ENCODE measurements at places on chromosomes 4 and X.
A peak's percentile ranks its signal among the peaks of the same experiment; 100 is the strongest.

DNA sequence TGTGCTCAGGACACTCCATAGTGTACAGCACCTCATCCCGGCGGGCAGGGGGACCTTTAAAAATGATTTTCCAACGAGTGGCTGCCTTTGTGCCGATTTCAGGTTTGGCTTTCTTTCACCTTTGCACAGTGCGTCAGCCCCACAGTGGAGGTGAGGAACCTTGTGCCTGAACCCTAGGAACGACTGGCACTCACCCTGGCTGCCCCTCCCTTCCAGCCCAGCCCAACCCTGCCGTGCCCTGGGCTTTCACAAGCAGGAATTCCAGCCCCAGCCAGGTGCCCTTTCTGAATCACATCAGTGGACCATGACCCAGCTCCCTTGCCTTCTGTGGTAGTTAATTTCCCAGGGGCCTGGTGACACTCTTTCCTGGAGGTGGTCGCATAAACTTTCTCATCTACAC, 1.3 kb downstream of the TMEM164 start:
- no peak for DNase-seq

DNA sequence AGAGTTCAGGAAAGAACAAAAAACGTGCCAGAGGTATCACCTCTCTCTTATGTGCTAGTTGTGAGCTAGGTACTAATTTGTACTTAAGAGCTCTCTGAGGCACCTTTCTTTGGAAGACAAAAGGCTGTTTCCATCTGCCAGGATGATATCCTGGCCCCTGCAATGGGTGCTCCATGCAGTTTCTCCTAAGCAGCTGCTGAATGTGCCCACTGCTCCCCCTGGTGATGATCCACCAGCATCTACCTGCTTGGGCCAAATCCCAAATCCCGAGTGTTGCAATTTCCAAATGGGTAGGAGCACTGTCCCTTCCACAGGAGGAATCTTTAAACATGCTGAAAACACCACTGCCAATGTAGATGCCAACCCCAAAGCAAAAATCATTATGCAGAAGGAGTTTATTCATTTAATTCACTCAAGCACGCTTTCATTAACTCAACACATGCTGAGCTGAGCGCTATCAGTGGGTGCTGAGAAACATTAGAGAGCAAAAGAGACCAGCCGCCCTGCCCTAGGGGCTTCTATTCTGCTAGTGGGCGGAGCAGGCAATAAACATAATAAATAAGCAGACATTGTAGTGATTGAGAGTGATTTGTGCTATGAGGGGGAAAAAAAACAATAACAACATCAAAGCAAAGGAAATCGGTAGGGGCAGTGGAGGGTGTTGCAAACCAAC, 69.6 kb upstream of the C4orf50 start:
- peak; percentile 50 for DNase-seq

GRCh38 chr4:106373026-106373425, 4.4 kb upstream of the GIMD1 start:
- no peak for DNase-seq

- DNase-seq, result no peak
Measured at GRCh38 chr4:144579411-144580030, 66.4 kb upstream of the HHIP start.

DNA sequence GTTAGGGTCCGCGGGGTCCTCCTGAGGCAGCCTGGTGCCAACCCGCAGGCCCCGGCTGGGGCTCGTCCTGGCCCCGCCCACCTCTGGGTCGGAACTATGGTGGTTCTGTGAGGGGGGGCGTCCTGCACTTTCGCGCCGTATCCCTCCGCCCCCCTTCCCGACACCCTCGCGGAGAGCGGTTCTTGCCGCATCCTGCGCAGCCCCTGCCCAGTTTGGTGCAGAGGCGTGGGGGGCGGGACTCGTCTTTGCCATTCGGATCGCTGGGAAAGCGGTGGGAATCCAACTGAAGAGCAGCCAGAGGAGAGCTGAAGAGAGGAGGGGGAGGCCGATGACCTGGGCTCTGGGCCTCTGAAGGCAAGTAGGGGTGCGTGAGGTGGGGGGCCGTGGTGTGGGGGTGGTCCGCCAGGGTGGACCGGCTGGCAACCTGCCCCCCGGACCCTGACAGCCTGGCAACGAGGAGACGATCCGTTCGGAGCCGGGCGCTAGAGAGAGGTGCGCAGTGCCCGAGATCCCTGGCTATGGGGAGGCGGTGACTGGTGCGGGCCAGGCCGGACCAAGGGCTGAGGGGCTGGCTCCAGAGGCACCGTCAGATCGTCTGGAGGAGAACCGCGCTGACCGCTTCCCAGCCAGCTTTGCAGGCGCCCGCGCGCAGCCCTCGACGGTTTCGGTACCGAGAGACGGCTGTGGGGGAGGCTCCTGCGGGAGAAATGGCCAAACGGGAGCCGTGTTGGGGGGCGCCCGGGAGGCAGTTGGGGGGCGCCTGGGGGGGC, at the start of gene GPRASP1:
GPRASP1 (plus strand) TSS at position 242 of the 770 bp plus-strand sequence. CDS start 2,431 bp downstream, outside the sequence.
- DNase-seq, result no peak

GRCh38 chrX:46687619-46688018, 71.3 kb downstream of the SLC9A7 start:
- DNase-seq, result no peak

GRCh38 chrX:151081016-151081415, 95.4 kb upstream of the GPR50 start:
- DNase-seq, result no peak

- no peak for DNase-seq
Measured at GRCh38 chrX:94901849-94902248, 1227.8 kb downstream of the FAM133A start.

- no peak for DNase-seq
Measured at GRCh38 chr4:54852602-54853001, 194.8 kb downstream of the KIT start.

DNA sequence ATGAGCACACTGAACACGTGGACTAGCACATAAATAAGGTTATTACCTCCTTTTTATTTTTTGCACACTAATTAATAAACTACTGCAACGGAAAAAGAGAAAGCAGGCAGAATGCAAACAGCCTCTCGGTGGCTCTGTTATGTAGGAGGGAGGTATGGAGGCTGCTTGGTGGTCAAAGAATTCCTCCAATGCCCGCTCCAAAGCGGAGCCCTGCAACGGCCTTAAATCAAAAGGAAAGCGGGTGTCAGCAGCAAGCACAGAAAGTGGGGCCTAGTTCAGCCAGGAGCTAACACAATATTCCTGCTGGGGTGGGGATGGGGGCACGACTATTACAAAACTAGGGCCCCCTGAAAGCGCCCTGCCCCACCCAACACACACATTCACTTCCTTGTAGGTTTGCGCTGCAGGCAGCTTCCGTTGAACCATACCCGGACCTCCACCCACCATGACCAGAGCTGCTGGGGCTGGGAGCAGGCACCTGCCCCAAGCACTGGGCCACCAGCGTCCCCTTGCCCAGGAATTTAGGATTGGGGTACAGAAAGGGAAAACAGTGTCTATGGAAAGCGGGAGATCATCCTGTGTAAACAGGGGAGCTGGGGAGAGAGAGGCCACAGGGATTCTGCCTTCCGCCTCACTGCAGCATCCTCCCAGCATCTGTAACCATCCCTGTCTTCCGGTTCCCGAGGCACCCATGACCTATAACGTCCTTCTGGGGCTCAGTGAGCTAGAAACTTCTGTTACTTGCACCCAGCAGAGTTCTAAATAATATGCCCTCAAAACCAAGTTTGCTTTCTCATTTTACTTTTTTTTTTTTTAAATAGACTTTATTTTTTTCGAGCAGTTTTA, 57.1 kb upstream of the DDX3X start:
- DNase-seq, result no peak

DNA sequence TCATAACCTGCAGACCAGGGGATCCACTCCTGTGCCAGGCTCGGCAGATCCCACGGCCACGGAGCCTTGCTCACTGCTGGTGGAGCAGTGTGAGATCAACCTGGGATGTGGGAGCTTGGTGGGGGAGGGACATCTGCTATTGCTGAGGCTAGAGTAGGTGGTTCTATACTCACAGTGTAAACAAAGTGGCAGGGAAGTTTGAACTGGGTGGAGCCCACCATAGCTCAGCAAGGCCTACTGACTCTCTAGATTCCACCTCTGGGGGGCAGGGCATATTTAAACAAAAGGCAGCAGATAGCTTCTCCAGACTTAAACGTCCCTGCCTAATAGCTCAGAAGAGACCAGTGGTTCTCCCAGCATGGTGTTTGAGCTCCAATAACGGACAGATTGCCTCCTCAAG, 54.7 kb upstream of the EPHA5 start:
- no peak for DNase-seq

GRCh38 chr4:26058537-26058936, 144.5 kb downstream of the SMIM20 start:
- DNase-seq, result no peak

DNA sequence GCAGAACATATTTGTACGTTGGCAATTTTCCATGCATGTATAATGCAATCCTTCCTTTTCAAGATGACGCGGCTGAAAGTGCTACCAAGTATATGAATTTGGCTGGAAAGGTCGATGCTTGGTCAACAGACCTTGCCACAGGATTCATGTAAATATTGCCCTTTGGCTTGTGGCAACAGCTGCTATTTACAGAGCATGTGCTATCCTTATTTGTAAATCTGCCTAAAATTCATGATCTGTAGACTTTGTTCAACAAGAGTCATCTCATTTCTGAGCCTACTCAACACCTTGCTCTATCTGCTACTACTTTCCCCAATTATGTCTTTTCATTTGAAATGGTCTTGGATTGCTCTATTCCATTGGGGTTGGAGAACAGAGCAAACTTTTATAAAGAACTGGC, 1.9 kb upstream of the SMARCA1 start:
- DNase-seq, result no peak

- DNase-seq, result no peak
Measured at GRCh38 chr4:151807220-151807619, 46.4 kb upstream of the GATB start.
